ENCODE measurements at places on chromosomes 12 and 14. TPM values are rescaled to one million over a fixed set of nuclear protein-coding genes. Genes with fewer than 3 reads are reported as not detected.
A peak's percentile ranks its signal among the peaks of the same experiment; 100 is the strongest.

GRCh38 chr12:83150465-83151189, 463.9 kb downstream of the TMTC2 start:
- no peak for DNase-seq

GRCh38 chr12:48156652-48157017, 680 bp downstream of the ASB8 start:
- no peak for DNase-seq

DNA sequence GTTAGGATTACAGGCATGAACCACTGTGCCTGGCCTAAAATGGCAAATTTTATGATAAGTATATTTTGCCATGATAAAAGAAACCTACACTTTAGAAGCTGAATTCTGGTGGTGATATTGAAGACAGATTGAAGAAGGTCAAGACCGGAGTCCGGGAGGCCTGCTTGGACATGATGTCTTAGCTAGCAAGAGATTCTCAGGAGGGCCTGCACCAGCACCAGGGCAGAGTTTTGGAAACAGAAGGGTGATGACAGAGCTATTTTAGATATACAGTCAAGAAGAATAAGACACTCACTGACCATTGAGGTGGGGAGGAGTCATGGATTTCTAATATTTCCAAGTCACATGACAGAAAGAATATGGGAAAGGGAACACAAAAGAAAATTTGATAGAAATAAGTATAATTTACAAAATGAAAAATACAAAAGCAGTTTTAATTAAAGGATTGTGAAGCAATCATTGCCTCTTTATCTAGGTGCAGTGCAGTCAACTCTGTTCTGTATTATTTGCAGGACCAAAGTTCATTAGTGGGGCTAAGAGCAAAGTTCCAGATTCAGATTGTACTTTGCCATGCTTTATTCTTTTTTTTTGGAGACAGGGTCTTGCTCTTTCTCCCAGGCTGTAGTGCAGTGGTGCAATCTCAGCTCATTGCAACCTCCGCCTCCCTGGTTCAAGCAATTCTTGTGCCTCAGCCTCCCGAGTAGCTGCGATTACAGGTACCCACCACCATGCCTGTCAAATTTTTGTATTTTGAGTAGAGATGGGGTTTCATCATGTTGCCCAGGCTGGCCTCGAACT, 9.3 kb upstream of the PPP4R3A start:
- DNase-seq, result no peak

DNA sequence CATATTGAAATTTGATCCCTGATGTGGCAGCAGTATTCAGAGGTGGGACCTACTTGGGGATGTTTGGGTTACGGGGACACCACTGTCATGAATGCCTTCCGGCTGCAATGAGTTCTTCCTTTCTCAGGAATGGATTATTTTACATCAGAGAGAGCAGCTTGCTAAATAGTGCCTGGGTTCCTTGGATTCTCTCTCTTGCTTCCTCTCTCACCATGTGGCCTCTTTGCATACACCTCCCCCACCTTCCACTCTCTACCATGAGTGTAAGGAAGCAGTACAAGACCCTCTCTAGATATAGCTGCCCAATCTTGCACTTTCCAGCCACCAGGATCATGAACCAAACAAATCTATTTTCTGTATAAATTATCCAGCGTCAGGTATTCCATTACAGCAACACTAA, 15.4 kb upstream of the SCAF11 start:
- no peak for DNase-seq

- no peak for DNase-seq
Measured at GRCh38 chr12:28987538-28988324, 161.3 kb upstream of the FAR2 start.

DNA sequence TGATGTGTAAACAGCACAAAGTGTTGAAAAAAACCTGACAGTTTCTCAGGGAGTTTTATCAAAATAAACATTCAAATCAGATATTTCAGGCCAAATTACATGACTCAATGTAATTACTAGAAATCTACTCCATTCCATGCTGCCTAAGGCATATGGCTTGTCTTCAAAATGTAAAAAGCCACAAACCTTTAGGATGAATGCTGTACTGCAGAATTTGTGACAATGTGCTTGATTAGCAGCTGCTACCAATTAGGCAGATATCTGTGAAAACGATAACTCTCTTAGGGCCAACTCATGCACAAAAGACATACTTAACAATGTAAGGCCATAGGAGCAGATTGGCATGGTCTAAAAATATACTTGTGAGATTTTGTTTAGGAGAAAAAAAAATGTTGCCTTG, 267.0 kb downstream of the DACT1 start:
- no peak for DNase-seq

- no peak for DNase-seq
Measured at GRCh38 chr14:49959822-49960408, 67.0 kb downstream of the ARF6 start.

- DNase-seq, result peak; percentile 51
Measured at GRCh38 chr12:62260733-62261683, 804 bp downstream of the USP15 start.

DNA sequence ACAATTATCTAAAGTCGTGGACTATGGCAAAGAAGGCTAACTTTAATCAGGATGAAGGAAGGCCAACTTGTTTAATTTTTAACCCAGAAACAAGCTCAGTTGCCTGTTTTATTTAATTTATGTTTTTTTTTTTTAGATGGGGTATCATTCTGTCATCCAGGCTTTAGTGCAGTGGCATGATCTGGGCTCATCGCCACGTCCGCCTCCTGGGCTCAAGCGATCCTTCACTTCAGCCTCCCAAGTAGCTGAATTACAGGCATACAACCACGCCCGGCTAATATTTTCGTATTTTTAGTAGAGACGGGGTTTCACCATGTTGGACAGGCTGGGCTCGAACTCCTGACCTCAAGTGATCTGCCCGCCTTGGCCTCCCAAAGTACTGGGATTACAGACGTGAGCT, 19.7 kb downstream of the NUDT4 start:
- DNase-seq, result no peak

The CD4 gene
- total RNA-seq, result 1.00 TPM

The AMDHD1 gene
- total RNA-seq, result 0.68 TPM

Measured in CD8-positive, alpha-beta T cell (primary cell).